Activated CD4-positive, CD25-positive, alpha-beta regulatory T cell treated with anti-CD3 and anti-CD28 coated beads, Interleukin-2, amount 50 U/mL, for 16 hours (primary cell): ENCODE measurements at places on chromosomes 2 and 18.

DNA sequence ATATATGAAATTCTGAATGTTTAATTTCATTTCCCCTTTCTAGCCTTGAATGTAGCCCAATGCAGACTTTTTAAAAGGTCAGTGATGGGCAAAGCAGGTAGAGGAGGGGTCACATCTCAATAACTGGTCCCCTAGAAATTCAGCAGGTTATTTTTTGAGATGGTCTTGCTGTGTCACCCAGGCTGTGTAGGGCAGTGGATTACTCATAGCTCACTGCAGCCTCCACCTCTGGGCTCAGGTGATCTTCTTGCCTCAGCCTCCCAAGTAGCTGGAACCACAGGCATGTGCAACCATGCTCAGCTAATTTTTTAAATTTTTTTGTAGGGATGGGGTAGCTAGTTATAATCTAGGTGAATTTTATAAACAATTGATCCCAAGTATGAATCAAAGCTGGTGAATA lies 8.8 kb downstream of the IAH1 start:
- DNase-seq = no peak

GRCh38 chr18:67864677-67865340 lies 348.3 kb upstream of the DSEL start:
- no peak for DNase-seq

DNA sequence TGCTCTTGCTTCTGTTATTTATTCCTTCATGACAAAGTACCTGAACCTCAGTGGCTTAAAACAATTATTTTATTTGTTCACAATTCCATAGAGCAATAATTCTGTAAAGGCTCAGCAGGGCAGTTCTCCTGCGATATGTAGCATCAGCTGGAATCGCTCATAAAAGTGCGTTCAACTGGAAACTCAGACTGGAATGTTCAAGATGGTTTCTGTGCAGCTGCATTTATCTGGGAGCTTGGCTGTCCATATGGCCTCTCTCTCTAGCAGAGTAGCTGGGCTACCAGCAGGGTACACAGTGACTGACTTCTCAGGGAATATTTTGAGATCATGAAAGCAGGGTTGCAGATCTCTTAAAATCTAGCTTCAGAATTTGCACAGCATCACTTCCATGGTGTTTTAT lies 13.5 kb downstream of the CCDC121 start:
- DNase-seq = no peak

DNA sequence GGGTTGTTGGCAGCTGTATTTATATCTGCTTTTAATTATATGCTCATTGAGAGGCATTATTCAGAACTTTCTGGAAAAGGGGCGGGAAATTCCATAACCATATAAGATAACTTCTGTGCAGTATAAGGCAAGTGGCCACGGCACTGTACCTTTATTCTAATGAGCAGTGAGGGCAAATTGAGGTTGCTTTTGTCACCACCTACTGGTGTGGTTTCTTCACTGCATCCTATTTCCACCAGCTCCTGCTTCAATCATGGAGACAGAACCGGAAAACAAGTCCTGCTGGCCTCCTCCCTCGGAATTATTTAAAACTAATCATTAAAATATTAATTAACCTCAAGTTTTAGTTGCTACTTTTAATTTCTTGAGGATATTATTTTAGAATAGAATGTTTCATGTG lies 759.4 kb downstream of the CBLN2 start:
- no peak for DNase-seq

DNA sequence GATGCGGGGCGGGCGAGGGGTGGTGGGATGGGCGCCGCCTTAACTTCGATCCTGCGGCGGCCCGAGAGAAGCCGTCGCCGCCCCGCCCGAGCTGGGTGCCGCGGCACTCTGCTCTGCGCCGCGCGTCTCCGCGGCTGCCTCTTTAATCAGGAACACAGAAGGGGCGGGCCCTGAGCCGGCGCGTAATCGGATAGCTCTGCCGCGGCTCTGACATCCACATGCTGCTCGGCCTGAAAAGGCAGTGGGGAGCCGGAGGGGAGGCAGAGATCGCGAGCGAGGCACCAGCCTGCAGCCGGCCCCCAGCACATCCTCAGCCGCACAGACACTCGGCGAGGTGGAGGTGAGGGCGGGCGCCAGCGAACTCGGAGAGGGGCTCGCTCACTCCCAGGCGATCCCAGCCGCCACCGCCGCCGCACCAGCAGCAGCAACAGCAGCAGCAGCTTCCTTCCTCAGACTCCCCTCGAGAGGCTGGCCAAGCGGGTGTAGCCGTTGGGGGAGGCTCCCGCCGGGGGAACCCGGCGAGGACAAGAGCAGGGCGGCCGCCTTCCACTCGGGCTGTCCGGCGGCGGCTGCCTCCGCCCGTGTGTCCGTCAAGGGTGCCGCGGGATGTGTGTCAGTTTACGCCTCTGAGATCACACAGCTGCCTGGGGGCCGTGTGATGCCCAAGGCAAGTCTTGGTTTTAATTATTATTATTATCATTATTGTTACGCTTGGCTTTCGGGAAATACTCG lies at the start of gene NRP2:
Gene NRP2, plus strand, starts transcription at position 263 of the 732 bp plus-strand sequence. CDS start 790 bp downstream, outside the sequence.
- DNase-seq = no peak

DNA sequence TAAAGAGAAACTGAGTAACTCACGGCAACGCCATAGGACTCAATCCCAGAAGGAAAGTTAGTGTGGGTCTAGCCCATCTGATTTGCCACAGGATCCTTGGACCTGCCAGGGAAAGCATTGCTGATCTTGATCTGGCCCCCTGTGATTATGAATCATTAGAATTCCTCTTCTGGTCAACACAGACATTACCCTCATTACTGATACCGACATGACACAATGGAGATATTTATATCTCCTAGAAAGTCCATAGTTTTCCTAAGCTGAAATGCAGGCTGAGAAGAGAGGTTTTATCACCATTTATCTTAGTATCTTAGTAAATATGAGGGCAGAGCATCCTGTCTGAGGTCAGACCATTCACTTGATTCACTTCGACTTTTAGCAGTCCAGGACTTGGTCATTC lies 75.5 kb upstream of the CCDC68 start:
- no peak for DNase-seq

GRCh38 chr2:225100856-225101294 lies 58.6 kb upstream of the DOCK10 start:
- no peak for DNase-seq

DNA sequence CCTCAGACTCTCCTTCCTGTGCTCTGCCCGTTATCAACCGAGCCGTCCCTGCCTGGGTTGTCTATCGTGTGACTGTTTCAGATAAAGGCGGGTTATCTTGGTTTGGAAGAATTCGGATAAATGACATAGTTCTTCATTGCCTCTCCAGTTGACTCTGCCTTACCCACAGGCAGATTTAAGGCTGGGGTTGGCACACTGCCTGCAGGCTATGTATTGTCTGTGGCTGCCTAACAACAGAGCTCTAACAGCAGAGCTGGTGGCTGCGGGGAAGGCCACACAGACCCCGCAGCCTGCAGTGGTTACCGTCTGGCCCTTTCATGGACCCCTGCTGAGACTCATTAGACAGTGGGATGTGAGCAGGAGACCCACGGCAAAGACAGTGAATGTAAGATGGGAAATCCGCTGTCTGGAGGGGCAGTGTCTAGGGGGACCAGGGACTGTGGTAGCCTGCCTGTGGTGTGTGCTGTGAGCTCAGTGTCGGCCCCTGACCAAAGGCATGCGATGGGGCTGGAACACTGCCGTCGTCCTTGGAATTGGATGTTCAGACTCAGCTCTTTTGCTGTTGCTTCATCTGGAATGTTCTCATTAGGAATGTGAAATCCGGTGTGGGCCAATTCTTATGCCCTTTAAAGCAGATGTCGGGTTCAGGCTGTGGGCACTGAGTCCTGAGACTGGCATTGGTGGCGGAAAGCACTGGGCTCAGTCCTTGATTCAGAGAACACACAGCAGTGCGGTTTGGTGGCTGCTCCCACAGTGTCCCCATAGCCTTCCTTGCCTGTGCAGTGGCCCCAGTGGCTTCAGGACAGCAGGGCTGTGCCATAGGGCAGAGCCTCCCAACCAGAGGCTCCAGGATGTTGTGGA lies 44.5 kb downstream of the SH3RF3 start:
- no peak for DNase-seq

DNA sequence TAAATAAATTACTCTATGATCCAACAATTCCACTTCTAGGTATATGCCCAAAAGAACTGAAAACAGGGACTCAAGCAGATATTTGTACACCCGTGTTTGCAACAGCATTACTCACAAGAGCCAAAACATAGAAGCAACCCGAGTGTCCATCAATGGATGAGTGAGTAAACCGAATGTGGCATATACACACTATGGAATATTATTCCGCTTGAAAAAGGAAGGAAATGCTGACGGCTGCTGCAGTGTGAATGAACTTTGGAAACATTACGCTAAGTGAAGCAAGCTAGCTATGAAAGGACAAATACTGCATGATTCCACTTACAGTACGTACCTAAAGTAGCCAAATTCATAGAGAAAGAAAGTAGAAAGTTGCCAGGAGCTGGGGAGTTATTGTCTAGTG lies 32.2 kb downstream of the MREG start:
- no peak for DNase-seq

- DNase-seq = no peak
Measured at GRCh38 chr2:203720915-203721672, 14.7 kb downstream of the CD28 start.

DNA sequence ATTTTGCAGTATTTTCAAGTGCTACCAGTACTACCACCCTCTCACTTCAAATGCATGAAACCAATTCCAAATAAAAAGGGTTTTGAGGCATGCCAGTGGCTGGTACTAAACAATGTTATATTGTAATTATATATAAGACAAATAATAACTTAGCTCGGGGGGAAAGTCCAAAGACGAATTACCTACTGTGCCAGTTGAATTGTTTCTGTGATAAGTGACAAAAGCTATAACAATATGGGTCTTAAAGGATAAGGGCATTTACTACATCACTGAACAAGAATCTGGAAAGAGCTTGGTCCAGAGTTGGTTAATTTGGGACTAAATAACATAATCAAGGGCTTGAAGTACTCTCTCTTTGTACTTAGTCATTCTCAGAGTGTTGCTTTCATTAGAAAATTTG lies 404.7 kb upstream of the CHAC2 start:
- no peak for DNase-seq

- no peak for DNase-seq
Measured at GRCh38 chr2:215979620-215980019, 33.7 kb downstream of the MREG start.

GRCh38 chr2:112887964-112888749 lies 22.8 kb upstream of the IL37 start:
- no peak for DNase-seq

GRCh38 chr2:237513693-237514092 lies 26.6 kb downstream of the MLPH start:
- no peak for DNase-seq

GRCh38 chr18:44258576-44258975 lies 422.1 kb upstream of the SETBP1 start:
- no peak for DNase-seq

- DNase-seq = no peak
Measured at GRCh38 chr2:160458718-160459453, 34.7 kb downstream of the RBMS1 start.

DNA sequence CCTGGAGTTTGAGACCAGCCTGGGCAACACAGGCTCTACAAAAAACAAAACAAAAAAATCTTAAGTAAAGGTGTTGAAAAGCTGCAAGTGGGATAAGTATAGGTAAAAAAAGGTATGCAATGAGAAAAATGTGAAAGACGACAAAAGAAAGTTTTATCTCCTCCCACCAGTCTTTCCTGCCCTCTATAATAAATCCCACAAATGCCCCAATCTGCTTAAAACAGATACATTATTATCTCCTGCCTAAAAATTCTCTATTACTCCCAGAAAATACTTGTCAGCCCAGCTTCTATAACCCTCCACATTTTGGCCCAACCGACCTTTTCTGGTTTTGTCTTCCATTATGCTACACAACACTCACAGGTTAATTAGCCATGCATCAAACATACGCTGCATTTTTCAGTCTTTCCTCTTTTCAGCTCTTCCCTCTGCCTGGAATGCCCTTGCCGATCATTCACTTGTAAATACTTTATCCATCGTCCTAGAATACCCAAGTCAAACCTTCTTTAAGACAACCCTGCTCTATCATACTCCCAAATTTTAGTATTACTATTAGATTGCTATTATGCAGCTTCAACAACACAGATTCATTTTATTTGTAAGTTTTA lies 10.8 kb downstream of the ASXL2 start:
- no peak for DNase-seq

GRCh38 chr2:176583607-176584006 lies 314.4 kb downstream of the MTX2 start:
- no peak for DNase-seq

GRCh38 chr2:53209679-53210458 lies 557.7 kb upstream of the CHAC2 start:
- DNase-seq = no peak

GRCh38 chr2:161357097-161357496 lies 48.9 kb downstream of the PSMD14 start:
- no peak for DNase-seq

DNA sequence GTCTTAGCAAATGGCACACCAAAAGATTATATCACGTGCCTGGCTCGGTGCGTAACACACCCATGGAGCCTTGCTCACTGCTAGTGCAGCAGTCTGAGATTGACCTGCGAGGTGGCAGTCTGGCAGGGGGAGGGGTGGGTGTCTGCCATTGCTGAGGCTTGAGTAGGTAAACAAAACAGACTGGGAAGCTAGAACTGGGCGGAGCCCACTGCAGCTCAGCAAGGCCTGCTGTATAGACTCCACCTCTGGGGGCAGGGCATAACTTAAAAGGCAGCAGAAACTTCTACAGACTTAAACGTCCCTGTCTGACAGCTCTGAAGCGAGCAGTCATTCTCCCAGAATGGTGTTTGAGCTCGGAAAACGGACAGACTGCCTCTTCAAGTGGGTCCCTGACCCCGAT lies 55.9 kb upstream of the FSHR start:
- DNase-seq = no peak

DNA sequence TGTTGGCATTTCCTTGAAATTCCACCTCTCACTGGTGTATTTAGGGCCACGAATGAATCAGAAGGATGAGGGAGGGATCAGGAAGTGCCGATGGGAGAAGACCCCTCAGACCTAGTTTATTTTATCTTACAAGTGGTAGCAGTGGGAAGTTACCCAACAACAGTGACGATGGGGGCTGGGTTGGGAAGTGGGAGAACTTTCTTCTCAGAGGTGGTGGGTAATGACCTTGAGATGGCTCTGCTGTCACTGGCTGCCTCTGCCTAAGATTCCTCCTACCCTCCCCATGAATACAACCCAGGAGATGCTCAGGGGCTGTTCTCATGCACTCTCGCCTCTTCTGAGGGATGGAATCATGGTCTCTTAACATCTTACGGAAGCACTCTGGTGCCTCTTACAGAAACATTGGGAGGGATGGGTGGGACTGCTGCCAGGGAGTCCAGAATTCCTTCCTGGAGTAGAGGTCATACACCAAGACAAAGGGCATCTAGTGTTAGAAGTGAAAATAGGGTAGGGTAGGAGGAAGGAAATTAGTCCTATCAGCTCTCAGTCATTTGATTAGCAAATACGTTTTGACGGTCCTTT lies 58.5 kb upstream of the TXNDC2 start:
- DNase-seq = no peak

GRCh38 chr2:32119161-32119560 lies 46.5 kb upstream of the SLC30A6 start:
- no peak for DNase-seq

DNA sequence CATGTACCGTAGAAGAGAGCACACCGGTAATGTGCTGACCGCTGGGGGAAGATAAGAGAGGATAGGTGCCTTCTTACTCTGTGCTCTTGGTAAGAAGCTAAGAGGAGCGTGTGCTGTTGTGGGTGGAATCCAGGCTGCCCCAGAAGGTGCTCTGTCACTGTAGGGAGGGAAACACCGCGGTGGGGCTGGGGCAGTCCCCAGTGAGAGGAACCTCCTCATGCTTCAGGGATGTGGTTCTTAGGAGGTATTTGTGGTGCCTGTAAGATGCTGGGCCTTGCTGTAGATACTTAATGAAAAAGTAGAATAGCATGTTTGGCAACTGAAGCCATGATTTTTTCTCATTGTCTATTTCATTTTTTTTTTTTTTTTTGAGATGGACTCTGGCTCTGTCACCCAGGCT lies 1.1 kb downstream of the COLEC11 start:
- no peak for DNase-seq
